ENCODE measurements at places on chromosomes 11 and 22.

GRCh38 chr11:61384271-61385242, 7.8 kb upstream of the TMEM216 start:
- DNase-seq, result no peak

DNA sequence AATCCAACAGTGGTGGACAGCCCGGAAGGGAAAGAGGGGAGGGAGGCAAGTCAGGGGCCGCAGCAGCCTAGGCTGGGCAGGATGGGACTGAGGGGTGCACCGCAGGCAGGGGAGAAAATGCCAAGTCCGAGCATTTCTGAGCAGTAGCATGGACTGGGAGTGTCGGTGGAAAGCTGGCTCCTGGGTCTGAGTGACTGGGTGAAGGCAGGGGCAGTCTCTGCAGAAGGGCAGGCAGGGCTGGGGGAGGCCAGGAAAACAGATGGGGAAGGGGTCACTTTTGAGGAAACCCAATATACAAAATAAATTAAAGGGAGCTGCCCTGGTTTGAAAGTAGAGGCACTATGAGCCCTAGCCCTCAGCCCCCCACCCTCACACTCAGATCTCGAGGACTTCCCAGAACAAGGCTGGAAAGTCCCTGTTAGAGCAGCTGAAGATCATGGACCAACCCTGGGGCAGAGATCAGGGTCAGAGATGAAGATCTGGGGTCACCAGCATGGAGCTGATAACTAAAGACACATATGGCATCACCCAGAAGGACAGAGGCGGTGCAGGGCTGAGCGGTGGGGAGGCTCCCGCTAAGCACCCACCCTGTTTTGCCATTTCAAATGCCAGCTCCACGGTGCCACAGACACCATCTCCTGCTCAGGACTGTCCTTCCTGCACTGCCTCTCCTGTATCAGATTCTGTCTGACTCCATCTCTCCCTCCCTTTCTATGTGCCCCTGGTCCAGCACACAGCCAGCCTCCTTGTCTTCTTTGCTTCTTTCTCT, 32.4 kb upstream of the ETS1 start:
- no peak for DNase-seq

DNA sequence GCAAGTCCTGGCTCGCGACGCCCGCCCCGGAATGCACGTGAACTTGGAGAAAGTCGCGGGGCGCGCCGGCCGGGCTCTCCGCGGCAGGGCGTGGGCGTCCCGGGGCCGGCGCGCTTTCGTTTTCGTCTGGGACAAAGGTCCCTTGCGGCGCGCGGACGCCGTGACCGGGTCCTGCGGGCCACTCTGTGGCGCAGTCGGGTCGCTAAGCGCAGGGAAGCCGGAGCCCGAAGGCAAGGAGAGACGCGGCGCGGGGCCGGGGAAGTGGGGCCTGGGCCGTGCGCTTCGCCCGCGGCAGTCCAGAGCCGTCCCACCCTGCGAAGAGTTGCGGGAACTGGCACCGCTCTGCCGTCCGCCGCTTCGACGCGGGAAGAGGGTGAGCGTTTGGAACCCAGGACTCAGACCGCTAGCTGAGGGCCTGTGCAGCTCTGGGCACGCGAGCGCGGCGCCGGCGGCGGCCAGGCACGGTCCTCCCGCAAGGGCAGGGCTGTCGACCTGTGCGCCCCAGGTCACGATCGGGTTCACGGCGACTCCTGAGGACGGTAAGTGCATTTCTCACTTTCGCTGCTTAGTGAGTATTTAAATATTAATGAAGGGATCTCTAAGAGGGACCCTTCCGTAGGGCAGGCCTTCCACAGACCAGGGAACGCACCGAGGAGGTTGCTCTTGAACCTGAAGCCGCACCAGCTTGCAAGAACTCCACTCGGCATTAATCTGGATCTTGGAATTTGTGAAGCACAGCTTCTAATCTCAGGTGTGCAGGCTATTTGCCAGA, 78.0 kb upstream of the PPARA start:
- peak; percentile 60 for DNase-seq

GRCh38 chr11:79193663-79194310, 247.0 kb downstream of the TENM4 start:
- no peak for DNase-seq

- DNase-seq, result peak; percentile 30
Observed at GRCh38 chr11:96338910-96339705, 3.9 kb downstream of the MAML2 start.

- DNase-seq, result no peak
Observed at GRCh38 chr11:44456544-44457300, 108.7 kb upstream of the CD82 start.

DNA sequence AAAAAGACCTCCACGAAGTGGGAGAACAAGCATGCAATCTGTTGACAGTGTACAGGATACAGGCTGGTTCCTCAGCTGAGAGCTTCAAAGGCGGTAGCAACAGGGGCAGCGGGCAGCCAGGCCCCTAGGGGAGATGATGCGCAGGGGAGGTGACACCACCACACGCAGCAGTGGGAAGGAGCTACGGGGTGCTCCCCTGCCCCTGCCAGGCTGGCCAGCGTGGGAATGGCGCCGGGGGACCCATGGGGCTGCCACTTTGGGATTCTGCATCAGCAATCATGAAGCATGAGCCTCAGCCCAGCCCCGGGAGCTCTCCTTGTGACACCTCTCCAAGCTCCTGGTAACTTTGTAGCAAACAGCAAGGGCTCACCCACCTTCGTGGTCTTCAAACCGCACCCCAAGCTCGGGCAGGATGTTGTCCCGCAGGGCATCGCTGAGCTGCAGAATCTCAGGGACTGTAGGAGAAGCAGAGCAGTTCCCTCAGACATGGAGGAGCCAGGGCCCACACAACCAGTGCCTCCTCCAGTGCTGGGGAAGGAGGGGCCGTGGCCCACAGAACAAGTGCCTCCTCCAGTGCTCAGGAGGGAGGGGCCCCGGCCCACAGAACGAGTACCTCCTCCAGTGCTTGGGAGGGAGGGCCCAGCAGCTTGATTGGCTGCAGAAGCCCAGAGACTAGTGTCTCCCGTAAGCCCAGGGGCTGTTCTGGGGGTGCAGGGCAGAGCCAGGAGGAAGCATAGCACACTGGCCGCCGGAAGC, 14.6 kb upstream of the NAP1L4 start:
- no peak for DNase-seq

- DNase-seq, result no peak
Observed at GRCh38 chr22:29055192-29055830, 6.3 kb downstream of the C22orf31 start.
